Fibroblast of mammary gland (primary cell): ENCODE measurements at places on chromosomes 1 and 21.

DNA sequence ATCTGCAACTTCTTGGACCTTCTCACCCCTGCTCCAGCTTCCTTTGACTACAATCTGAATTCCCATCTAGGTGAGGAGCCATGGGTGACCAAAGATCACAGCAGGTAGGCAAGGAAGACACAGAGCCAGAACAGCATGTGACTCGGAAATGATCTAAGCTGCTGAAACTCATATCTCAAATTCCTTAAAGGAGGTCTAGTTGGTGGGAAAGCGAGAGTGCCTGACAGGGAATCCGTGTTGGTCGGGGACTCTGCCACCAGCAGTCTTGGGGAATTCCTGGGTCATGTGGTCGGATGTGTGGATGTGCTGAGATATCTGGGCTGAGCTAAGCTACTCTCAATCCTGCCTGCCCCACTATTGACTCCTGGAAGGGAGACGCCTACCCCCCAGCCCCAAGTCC lies 3.2 kb upstream of the NUAK2 start:
- no peak for DNase-seq

- DNase-seq: no peak
Observed at GRCh38 chr1:13793088-13793730, 93.2 kb downstream of the PRDM2 start.

DNA sequence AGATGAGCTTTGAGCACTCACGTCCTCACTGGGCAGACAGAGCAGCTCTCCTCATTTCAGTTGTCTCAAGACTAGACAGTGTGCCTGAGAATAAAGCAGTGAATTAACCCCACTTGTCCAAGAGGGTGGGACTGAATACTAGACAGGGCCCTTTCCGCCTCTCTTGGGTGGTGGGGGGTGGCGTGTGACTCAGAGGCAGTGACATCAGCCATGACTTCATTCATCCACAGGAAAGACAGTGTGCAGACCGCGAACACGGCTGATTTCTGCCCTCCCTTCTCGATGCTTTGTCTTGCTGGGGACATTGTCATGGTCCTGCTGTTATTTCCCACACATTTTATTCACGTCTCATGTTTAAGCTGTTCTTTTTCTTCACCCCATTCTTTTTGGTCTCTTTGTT lies 64.9 kb downstream of the FGGY start:
- peak; percentile 62 for DNase-seq

DNA sequence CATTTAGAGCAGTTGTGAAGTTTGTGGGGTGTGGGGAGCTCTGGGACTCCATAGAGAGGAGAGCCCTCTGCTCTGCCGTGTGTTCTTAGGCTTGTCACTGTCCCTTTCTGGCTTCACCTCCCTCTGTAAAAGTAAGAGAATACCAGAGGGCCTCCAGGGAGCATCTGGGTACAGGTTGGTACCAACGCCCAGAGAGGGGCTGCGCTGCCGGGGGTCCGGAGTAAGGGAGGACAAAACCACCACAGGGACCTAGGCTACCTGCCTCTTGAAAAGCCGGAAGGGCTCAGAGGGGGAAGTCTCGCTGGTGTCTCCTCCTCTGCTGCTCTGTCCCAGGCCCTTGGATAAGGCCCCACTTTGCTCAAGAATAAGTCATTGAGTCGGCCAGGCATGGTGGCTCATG lies 3.1 kb upstream of the TINAGL1 start:
- DNase-seq: no peak

GRCh38 chr1:82978461-82979324 lies 1020.2 kb downstream of the TTLL7 start:
- no peak for DNase-seq

- no peak for DNase-seq
Observed at GRCh38 chr1:170145061-170145460, 698 bp upstream of the NTMT2 start.

- DNase-seq: peak; percentile 48
Observed at GRCh38 chr1:158121604-158122254, 59.0 kb upstream of the CD1D start.

DNA sequence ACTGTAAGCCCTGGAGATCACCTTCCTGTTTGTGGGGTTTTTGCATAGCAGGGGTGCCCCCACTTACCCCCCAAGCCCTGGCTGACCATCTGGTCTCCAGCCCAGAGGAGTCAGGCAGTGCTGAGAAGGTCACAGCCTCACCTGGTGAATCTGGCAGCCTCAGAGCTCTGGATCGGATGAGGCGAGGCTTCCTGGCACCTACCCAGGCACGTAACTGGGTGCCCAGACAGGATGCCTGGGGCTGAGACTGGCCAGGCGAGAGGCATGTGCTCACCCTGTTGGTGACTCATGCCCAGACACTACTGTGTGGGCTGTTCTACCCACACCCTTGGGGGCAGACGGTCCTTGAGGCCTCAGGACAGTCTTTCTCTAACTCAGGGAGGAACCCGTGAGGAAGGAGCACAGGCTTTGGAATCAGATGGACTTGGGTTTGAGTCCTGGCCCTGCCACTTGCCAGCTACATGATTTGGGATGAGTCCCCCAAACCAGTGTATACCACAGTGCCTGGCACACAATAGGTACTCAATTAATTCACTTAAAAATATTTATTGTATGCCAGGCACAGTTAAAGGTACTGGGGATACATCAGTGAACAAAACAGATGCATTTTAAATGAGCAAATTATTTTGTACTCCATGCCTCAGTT lies 15.1 kb upstream of the PADI3 start:
- peak; percentile 81 for DNase-seq

DNA sequence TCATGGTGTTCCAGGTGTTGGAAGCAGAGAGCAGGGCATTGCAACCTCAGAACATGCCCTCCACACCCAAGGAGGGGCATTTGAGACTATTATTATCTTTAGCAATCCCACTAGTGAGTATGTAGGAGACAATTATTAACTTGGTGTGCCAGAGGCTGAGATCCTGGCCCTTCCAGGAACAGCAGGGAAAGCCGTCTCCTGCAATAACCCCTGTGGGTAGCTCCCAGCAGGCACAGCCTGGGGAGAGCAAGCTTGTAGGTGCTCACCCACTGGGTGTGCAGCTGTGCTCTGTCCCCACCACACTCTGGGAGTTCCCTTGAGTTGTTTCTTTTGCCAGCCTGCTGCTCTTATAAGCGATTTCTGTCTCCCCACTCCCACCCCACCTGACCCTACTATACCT lies 10.3 kb downstream of the CFAP107 start:
- no peak for DNase-seq

DNA sequence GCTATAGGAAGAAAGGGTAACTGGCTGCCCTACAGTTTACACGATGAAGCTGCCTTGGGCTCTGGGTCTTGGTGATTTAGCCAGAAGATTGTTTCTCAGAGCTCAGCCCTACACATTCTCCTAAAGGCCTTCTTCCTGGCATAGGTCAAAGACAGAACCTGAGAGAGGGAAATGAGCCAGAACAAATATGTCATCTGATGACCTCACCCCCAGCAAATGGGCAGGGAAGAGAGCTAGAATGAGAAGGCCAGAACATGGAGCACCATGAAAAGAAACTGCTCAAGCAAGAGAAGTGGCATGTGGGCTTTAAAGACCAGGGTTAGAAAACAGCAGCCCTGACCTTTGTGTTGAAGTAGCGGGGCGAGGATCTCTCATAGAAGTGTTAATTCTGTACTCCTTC lies 5.5 kb upstream of the ILDR2 start:
- DNase-seq: no peak

- peak; percentile 34 for DNase-seq
Observed at GRCh38 chr1:222161676-222162075, 386.2 kb downstream of the HHIPL2 start.

GRCh38 chr1:80447526-80447925 lies 1353.2 kb upstream of the ADGRL2 start:
- no peak for DNase-seq

- no peak for DNase-seq
Observed at GRCh38 chr1:38208716-38209632, 162.4 kb upstream of the POU3F1 start.

DNA sequence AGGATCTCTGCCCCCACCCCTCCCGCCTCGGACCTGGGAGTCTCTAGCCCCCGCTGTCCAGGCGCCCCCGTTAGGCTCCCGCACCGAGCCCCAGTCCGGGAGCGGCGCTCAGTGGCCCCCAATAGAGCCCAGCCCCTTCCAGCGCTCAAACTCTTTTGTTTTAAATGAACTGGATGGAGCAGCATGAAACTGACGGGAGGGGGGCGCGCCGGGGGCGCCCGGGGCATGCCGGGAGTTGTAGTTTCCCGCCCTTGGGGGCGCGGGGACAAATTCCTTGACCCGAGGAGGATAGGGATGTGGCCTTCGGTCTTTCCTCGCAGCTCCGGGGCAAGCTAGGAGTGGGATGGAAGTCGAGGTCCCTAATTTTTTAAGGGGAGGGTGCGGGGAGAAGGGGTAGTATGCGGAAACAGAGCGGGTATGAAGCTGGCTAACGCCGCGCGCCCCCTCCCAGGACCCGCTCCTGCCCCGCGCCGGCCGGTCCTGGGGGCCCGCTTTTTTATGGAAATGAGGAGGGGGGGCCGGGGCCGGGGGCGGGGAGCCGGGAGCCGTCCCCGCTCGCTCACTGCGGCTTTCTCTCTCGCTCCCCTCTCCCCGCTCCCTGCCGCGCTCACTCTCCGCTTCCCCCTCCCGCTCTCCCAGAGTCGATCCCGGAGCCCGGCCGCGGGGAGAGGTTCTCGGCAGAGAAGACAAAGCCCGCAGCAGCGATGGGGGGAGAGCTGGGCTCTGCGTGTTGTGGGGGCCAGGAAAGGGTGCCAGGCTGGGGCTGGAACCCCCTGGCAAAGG lies at the start of gene MEX3A:
Gene MEX3A (minus strand): TSS at position 157 of the 783 bp plus-strand sequence. CDS start 467 bp downstream, outside the sequence.
- peak; percentile 47 for DNase-seq

DNA sequence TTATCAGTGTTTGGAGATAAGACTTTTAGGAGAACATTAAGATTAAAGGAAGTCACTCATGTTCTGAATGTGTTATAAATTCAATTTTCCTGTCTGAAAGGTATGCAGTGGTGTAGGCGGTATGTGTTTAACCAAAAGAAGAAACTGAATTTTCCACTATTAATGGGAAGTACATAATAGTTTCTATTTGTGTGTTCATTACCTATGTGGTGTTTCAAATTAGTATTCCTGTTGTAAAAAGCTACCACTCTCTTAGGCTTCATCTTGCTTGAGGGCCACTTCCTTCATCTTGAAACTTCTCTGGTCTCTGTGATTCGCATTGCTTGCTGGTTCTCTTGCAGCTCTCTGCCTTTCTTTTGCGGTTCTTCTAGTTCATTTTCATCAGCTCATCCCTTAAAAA lies 123.4 kb downstream of the HLX start:
- DNase-seq: no peak

- DNase-seq: no peak
Observed at GRCh38 chr1:2463396-2463795, 12.7 kb upstream of the PLCH2 start.

- DNase-seq: peak; percentile 25
Observed at GRCh38 chr1:9589144-9589718, 520 bp downstream of the TMEM201 start.

GRCh38 chr1:93670141-93670540 lies 11.5 kb downstream of the BCAR3 start:
- DNase-seq: peak; percentile 93

DNA sequence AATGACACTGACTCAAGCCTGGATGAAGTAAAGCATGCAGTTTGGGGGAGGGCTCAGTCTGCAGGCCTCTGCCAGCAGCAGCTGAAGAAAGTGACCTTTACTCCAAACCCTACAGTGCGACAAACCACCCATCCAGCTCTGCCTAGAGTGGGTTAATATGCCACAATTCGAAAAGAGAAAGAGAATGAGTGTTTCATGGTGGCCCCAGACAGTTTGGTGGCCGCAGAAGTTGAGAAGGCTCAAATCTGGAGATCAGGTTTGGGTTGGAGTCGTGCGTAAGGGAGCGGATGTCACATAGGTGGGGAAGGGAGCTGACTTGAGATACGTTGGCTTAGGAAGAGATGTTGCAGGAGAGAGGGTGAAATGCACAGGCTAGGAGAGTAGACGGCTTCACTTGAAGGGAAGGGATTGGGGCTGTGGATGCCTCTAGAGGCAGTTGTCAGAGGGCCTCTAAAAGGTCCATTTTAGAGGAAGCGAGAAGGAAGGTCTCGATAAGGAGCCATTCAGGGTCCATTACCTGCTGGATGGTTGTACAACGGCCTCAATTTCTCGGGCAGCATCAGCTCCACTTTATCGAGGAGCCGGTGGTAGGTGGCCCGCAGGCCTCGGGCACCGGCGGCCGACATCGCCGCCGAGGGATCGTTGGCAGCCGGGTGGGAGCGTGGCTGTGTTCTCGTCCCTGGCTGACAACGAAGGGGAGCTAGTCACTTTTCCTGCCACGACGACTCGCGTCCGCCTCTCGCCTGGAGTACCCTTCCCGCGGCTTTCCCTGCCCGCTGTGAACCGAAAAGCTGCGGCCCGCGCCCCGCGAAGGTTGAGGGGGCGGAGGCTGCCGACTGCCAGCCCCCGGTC lies 1.0 kb upstream of the DCAF6 start:
- DNase-seq: peak; percentile 67

- DNase-seq: peak; percentile 15
Observed at GRCh38 chr1:31020007-31020790, 45.3 kb downstream of the PUM1 start.

DNA sequence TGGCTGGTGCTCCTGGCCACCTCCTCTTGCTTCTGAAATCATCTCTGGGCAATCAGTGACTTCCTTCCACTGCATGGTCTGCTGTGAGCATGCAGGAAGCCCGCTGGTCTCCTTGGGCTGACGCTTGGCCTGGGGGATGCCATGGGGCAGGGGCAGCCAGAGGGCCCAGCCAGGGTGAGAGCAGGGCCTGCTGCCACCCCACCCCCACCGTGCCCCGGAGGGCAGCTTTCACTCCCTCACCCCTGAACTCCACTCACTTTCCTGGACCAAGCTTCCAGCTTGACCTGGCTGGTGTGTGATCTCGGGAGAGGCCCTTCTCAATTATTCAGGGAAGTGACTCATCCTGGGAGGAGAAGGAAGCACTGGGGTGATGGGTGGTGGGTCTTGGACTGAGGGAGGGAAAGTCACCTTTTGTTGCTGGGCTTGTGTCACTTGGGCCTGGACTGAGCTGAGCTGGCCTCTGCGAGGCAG lies 270.2 kb upstream of the CSF3R start:
- DNase-seq: no peak

- DNase-seq: peak; percentile 81
Observed at GRCh38 chr21:16532840-16533239, 803.1 kb downstream of the USP25 start.

- DNase-seq: peak; percentile 85
Observed at GRCh38 chr1:97906567-97907241, 14.1 kb downstream of the DPYD start.

- DNase-seq: no peak
Observed at GRCh38 chr1:6112690-6113005, 67.0 kb downstream of the KCNAB2 start.

- peak; percentile 33 for DNase-seq
Observed at GRCh38 chr1:37858931-37859506, 373 bp downstream of the MTF1 start.
